ENCODE measurements at places on chromosomes 1 and 21.

GRCh38 chr1:74323937-74324473 lies 88.8 kb downstream of the TNNI3K start:
- no peak for DNase-seq

GRCh38 chr1:20717452-20718342 lies at the start of gene KIF17:
Gene KIF17, minus strand, starts transcription at chr1:20718007. Its CDS starts 301 bp downstream, at chr1:20717706.
- peak; percentile 47 for DNase-seq

GRCh38 chr1:184854036-184854435 lies 99.4 kb upstream of the EDEM3 start:
- DNase-seq = no peak

DNA sequence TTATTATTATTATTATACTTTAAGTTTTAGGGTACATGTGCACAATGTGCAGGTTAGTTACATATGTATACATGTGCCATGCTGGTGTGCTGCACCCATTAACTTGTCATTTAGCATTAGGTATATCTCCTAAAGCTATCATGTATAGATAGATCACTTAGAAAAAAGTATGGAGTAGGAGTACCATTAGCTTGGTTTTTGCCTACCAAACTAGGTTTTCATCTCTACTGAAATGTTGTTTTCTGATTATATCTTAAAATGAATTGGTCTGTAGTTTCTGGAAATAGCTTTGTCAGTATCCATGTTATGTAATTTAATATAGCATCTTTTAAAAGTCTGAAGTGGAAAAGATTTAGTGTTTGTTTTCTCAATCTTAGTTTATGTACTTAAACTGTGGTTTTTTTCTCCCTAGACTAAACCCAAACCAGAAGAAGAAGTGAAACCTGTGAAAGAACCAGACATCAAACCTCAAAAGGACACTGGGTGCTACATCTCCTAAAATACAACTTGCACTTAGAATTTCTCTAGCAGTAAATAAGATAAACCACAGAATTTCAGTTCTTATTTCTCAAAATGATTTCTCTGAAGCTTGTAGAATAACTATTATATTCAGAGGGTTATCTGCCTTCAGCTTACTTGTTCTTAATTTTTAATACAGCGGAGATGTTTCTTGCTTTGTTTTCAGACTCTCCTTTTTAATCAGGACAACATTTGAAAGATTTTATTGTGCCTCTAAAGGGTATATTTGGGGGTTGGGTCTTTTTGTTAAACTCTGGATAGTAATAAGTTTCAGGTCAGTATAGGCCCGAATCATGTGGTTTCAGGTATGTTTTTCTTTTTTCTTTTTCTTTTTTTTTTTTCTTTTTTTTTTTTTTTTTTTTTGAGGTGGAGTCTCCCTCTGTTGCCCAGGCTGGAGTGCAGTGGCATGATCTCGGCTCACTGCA lies 4.5 kb upstream of the FAM177B start:
- no peak for DNase-seq

- no peak for DNase-seq
Observed at GRCh38 chr1:6144647-6145395, 35.3 kb downstream of the CHD5 start.

DNA sequence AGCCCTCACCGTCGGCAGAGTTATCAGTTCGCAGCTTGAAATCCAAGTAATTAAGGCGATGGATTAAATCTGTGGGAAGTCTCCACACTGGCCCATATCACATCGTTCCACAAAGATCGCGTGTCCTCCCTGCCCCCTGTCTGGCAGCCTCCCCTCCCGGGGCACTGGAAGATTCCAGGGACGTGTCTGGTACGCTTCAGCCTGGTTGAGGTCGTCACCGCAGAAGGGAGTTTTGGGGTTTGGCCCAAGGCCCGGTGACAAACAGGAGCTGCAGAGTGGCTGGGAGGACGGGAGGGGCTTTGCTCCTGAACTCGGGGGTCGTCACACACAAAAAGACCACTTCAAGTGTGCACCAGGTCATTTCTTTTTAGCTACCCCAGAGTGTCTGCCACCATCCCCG lies 51.1 kb downstream of the PRDM16 start:
- no peak for DNase-seq

DNA sequence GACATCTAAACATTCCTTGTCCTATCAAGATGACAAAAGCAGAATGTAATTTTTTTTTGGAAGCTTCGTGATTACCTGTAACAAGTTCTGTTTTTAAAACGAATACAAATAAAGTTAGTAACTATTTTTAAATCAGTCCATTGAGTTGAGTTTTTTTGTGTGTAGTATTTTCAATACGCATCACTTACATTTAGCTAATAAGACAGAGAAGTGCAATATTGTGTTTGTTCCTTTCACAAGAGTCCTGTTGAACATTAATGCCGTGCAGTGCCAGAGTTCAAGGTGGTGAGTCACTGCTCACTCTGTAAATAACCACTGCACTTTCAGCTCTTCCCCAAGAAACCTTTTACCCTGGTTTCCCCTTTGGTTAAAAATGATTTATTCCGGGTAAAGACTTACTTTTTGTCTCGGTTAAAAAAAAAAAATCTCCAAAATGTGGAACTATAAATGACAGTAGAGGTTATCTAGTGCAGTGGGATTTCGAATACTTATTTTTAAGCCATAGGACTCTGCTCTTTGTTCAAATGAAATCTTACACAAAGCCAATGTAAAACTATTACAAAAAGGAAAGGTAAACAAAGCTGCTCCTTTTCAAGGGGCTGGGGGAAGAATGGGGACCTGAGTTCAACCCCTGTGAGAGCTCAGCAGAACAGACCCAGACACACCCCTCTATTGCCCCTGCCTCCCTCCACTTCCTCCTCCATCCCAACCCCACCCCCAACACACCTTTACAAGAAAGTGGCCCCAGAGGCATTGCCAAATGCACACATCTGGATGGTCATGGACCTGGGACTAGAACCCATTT lies 14.8 kb upstream of the NCMAP start:
- DNase-seq = no peak

- no peak for DNase-seq
Observed at GRCh38 chr1:91124989-91125417, 103.2 kb upstream of the ZNF644 start.

- peak; percentile 67 for DNase-seq
Observed at GRCh38 chr21:43362321-43362791, 64.6 kb downstream of the SIK1 start.

- no peak for DNase-seq
Observed at GRCh38 chr1:107914119-107914765, 50.7 kb downstream of the VAV3 start.

- DNase-seq = no peak
Observed at GRCh38 chr21:26715116-26715515, 130.1 kb downstream of the ADAMTS1 start.

DNA sequence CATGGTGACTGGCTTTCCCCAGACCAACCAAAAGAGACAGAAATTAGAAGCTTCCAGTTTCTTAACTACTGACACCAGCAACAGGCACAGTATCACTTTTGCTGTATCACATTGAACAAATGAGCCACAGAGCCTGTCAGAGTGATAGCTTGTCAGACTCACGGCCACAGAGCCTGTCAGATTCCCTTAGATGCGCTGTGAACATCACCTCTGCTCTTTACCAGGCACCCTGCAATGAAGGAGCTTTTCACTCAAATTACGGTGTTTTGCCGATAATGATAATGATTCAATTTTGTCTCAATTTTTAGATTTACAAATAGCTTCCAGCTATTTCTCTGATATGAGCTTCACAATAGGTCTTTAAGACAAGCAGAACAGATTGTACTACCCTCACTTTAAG lies 107.9 kb upstream of the GNG12 start:
- no peak for DNase-seq

DNA sequence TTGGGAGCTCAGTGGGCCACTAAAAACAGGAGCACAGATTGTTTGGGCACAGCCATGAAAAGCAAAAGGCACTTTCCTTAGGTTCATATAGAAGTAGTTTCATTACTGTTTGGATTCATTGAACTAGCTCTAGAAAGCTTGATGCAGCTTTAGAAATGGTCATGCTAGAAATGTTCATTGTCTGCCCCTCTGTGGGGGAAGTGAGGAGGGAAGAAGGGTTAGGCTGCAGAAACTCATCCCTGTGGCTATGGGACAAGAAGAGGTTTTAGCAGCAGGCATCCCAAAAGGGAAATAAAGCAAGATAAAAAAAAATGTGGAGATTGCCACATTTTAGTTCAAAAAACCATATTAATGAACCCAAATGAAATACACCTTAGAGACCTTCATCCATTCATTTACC lies 359.6 kb upstream of the PTBP2 start:
- DNase-seq = no peak

DNA sequence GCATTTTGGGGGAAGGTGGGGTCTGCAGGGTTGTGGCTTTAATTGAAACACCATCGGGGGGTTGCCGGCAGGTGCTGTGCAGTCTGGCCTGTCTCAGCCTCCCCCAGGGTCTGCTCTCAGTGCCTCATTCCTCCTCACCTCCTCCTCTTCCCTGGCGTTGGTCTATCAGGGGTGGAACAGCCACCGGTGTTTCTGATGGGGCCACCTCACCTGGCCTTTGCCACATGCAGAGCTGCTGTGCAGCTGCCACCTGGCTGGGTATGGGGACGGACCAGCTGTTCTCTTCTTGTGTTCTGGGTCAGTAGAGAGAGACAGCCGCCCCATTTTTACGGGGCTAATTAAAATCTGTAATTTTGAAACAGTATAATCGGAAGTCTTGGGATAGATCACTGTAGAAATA lies 53.9 kb downstream of the SPSB1 start:
- no peak for DNase-seq

DNA sequence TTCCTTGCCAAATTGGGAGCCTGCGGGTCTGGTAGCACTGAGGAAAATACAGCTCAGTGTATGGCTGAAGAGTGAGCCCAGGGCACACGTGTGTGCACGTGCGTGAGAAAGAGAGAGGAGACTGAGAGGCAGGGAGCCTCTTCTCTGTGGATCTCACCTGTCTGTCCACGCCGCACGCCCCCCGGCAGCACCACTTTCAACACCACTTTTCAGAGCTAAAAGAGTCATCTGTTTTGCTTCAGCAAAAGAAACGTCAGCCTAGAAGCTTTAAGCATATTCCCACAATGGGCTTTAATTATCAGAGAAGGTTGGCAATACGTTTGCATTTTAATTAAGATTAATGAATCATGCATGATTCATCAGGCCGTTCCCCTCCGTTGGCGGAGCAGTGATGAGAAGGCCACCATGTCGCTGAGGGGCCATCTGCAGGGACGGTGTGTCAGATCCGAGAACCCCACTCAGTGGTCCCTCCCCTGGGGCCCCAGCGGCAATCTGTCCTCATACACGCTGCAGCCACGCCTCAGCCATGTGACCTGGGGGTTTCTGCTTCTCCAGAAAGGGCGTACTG lies 56.8 kb downstream of the SIK1 start:
- no peak for DNase-seq

DNA sequence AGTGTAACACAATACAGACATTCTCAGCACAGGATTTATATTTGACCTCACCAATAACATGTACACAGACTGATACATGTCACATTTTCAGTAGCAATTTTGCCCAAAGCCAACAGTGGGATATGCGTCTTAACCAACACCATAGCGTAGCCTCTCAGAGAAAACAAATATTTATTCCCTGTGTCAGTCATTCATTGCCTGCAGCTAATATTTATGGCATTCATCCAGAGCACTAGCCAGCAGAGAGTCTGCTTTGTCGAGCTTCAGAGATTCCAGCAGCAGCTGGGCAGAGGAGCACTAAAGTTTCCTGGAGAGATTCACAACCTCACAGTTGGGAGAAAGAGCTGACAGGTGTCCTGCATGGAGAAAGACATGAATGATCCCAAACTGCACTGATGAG lies 400.7 kb upstream of the DAB1 start:
- DNase-seq = no peak

GRCh38 chr1:55586771-55587170 lies 371.6 kb upstream of the USP24 start:
- no peak for DNase-seq

DNA sequence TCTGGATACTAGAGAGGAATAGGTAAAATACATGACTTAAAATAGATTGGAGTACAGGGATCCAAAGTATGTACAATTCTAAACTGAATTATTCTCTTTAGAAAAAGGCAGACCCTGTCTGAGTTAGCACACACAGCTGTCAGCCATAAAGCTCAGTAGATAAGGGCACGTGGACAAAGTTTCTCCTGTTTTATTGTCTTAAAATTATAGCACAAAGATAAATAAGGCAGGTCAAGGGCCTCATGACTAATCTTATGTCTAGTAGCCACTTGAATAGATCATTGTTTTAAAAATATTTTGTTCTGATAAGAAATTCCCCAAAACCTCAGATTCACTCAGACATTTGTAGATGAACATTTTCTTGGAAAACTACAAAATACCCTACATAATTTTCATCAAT lies 205.2 kb downstream of the ZP4 start:
- no peak for DNase-seq

- no peak for DNase-seq
Observed at GRCh38 chr1:175599212-175599705, 144.1 kb downstream of the TNR start.

DNA sequence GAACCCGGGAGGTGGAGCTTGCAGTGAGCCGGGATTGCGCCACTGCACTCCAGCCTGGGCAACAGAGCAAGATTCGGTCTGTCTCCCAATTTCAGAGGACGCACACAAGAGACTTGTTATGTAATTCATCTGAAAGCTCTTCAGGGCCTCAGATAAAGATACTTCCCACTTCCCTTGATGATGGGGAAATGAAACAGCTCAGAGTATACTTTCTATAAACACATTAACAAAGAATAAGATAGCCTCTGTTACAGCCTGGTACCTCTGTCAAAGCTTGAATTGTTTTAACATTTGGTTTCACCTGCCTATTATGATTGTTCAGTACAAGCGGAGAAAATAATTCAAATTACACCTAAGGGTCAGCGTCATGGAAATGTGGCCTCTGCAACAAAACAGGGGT lies 622.9 kb upstream of the ADGRL4 start:
- DNase-seq = no peak

DNA sequence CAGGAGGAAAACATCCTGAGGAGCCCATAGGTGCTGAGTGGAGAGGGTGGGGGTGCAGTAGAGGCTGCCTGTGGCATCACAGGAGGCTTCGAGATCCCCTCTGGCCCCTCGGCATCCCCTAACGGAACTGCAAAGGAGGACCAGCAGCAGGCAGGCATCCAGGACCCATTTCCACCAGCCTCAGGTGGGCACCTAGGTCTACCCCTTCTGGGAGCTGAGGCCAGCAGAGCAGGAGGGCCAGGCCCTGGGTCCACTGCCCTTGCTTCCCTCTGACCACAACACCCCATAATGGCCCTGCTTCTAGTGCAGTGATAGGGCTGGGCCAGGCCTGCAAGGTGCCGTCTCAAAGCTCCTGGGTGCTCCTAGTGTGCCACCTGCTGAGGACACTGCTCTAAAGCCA lies 723.0 kb downstream of the PTPRU start:
- no peak for DNase-seq

GRCh38 chr1:235721982-235722381 lies 72.4 kb upstream of the GNG4 start:
- DNase-seq = no peak

DNA sequence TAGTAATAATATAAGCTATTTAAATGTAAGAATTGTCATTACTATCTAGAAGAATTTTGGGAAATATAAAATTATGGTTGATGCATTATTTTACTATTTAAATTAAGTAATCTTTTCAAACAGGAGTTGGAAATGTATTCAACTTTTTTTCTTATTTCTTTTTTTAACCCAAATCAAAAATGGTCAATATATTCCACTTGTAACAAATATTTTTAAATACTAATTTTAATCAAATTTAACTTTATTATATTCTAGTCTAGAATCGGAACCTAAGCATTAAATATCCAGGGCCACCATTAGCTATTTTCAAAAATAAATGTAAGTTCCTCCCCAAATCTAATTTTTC lies 37.2 kb upstream of the S1PR1 start:
- DNase-seq = no peak

Data from activated CD8-positive, alpha-beta memory T cell treated with anti-CD3 and anti-CD28 coated beads for 1 hour (primary cell).